ENCODE measurements at places on chromosomes 11 and 22.

DNA sequence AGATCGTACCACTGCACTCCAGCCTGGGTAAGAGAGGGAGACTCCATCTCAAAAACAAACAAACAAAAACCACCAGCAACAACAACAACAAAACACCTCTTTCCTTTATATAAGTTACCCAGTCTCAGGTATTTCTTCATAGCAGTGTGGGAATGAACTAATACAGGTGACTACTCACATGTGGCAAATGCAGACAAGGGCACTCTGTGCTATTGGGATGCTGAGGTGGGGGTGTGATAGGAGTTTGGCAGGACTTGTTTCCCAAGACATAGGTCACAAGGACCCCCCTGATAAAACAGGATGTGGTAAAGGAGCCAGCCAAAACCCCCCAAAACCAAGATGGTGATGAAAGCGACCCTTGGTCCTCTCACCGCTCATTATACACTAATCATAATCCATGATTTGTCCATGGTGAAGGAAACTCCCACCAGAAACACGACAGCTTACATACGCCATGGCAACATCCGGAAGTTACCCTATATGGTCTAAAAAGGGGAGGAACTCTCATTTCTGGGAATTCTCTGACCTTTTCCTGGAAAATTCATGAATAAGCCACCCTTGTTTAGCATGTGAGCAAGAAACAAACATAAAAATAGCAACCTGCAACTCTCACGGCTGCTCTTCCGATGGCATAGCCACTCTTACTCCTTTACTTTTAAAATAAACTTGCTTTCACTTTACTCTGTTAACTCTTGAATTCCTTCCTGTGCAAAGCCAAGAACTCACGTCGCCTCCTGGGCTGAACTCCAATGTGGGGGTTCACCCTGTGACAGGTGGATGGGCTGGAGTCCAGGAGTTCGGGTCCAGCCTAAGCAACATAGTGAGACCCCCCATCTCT is 18.8 kb upstream of the INCENP start:
- peak; percentile 22 for DNase-seq

DNA sequence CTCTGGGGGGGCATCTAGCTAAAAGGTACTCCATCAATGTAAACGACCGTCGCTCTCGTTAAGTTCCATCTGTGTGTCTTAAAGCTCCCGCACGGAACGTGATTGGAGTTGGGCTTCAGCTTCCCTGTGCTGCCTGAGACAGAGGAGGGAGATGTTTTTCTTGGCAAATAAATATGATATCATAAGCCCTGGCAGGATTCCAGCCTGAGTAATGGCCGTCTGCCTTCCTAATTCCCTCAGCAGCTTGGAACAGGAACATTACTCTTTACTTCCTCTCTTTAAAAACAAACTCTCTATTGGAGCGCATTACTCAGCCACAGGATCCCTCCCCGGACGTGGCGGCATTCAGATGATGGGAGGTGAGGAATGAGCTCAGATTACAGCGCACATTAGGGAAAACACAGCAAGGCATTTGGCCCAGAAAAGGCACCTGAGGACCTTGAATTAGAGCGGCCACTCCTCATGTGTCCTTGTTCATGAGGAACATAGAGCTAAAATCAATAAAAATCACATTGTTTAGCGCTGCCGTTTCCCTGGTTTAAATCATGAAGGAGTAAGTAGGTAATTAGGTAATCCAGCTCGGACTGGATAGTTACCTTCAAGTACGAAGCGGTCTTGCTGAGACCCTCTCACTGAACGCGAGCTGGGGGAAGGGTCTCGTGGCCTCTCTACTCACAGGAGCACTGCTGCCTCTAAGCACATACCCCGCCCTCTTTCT is 230.4 kb downstream of the ST3GAL4 start:
- peak; percentile 7 for DNase-seq

- peak; percentile 30 for DNase-seq
Observed at GRCh38 chr11:13745165-13745564, 76.7 kb downstream of the FAR1 start.

DNA sequence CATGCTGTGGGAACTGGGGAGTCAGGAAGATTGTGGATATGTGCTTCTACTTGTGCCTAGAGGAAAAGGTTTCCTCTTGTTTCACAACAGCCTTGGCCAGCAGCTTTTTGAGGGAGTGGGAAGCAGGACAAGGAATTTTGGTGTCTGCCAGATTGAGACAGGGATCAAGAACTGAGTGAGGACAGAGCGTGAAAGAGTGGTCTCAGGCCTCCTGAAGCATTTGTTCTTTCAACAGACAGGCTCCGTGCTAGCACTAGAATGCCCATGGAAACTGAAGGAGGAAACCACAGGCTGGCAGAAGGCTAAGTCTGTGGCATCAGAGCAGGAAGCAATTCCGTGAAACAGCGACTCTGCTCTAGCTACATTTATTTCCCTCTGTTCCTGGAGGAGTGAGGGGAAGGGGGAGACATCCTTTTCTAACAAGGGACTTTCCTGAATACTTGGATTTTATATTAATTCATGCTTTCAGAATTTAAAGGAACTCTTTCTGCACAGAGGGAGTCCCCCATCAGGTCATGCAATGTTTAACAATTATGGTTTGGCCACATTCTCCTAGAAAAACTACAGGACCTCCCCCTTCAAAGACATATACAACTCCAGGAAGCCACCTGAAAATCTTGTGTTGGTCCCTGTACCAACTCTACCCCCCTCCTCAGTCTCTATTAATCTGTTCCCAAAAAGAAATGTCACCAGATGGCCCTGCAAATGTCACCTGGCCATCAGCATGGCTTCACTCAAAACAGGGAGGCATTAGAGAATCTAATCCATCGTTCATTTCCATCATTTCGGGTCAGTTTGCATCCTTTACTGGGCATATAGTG is 96.1 kb downstream of the SYT9 start:
- DNase-seq: no peak

GRCh38 chr11:8235925-8236324 is 27.8 kb downstream of the LMO1 start:
- DNase-seq: no peak

- no peak for DNase-seq
Observed at GRCh38 chr11:31655483-31655882, 145.9 kb downstream of the ELP4 start.

GRCh38 chr22:23137905-23138561 is 3.8 kb downstream of the RSPH14 start:
- peak; percentile 79 for DNase-seq

DNA sequence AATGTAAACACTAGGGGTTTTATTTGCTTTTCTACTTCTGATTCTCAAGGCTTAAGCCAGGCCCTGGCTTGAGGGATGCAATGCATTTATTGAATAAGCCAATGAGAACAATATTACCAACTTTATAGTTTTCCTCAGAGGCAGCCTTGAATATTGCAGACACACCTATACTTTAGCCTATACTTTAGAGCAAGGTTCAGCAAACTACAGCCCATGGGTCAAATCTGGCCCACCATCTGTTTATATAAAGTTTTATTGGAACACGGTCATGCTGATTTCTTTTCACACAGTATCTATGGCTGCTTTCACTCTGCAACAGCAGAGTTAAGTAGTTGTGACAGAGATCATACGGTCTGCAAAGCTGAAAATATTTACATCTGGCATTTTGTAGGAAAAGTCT is 50.3 kb upstream of the E2F8 start:
- DNase-seq: no peak

DNA sequence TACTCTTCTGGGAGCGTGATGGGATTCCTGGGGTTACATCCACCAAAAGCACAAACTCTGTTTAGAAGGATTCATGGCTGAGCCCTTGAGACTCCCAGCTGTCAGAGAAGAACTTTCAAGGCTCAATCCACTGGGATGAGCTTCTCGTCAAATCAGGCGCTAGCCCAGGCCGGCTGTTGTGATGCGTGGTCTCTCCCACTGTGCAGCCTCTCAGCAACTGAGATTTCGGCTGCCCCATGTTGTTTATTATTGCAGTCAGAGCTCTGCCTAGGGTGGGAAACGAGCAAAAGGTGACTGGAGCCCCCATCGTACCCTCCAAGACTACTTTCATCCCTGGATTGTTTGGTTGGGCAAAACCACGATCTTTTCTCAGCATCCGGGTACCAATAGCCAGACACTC is 251.6 kb downstream of the ETS1 start:
- no peak for DNase-seq

DNA sequence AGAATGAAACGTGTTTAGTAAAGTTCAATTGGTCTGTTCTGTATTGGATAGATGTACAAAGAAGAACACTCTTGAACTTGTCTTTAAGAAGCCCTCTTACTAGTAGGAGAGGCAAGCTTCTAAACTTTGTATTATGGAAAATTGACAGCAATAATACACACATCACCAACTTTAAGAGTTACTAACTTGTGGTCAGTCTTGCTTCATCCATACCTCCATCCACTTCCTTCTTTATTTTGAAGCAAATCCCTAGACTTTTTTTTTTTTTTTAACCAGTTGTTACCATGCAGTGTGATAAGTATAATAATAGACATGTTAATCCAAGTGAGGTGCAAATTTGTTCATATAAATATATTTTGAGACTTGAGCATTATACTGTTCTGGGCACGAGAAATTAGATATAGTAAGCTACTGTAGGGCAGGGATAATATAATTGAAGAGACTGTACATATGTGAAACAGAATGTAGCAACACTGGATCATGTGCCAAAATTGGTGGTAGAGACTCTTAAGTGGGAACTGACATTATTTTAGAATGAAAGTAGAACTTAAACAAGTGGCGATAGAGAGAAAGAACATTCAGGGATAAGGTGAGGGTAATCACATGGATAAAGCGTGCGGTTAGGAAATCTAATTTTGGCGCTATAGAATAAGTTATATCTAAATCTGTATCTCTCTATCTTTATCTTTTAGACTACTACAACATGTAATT is 6.5 kb downstream of the FAR1 start:
- peak; percentile 51 for DNase-seq

DNA sequence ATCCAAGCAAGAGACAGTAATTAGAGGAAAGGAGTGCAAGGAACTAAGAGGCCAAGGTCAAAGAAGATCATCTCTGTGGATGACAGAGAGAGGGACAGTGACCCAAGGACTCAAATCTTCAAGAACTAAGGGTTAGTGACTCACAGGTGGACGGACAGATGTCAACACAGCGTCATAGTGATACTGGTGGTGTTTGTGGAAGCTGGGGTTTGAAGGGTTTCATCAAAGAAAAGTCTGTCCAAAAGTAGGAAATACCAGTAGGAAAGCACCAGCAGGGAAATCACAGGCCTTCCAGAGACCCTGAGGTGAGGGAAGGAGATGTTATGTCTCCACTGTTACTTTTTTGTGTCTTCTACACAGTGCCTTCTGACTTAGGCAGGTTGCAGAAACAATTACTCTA is 32.2 kb downstream of the IL10RA start:
- DNase-seq: no peak

GRCh38 chr22:40345271-40345670 is 1.0 kb upstream of the ADSL start:
- DNase-seq: no peak

GRCh38 chr22:43300891-43301676 is 42.1 kb downstream of the SCUBE1 start:
- no peak for DNase-seq

DNA sequence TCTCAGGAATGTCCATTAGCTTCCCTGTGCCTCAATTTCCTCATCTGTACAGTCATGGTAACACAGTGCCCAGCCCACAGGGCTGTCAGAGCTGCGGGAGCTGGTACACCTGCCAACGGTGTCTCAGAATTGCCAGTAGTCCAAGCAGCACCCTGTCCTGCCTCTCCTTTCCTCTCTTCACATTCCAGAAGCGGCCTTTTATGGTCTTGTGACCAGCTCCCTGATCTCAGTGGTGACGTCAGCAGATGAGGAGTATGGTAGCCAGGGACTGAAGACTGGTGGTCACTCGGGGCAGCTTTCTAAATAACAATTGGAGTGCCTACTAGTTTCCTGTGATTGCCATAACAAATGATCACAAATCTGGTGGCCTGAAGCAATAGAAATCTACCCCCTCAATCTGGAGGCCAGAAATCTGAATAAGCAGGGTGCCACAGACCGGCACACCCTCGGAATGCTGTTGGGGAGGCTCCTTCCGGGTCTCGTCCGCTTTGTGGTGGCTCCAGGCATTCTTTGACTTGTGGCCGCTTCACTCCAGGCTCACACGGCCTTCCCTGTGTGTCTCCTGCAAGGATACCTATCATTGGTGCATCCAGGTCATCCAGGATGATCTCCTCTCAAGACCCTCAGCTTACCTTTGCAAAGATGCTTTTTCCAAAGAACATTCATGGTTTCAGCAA is 2.1 kb downstream of the FADD start:
- DNase-seq: no peak

GRCh38 chr11:12693479-12694182 is 19.4 kb downstream of the TEAD1 start:
- peak; percentile 64 for DNase-seq

DNA sequence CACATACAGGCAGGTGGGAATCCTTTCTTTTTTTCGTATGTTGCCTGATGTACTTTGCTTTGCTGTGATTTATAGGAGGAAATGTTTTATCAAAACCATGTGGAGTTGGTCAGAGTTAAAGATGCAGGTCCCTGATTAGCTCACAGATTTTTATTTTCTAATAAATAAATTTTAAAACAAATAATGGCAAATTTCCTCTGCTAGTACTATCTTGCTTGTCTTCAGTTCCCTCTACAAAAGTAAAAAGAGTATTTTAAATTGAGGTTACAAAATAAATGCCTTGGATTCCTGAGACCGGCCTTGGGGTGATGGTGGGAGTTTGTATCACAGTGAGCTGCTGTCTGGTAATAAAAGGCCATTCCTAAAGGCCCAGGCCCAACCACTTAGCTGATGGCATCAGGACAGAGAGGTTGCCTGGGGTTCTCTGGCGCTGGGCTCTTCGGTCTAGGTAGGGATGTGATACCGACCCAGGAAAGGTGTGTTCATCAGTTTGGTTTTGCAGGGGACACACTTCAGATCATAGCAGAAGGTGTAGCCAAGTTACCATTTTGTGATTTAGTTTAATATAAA is 129.0 kb downstream of the TBC1D22A start:
- DNase-seq: no peak

DNA sequence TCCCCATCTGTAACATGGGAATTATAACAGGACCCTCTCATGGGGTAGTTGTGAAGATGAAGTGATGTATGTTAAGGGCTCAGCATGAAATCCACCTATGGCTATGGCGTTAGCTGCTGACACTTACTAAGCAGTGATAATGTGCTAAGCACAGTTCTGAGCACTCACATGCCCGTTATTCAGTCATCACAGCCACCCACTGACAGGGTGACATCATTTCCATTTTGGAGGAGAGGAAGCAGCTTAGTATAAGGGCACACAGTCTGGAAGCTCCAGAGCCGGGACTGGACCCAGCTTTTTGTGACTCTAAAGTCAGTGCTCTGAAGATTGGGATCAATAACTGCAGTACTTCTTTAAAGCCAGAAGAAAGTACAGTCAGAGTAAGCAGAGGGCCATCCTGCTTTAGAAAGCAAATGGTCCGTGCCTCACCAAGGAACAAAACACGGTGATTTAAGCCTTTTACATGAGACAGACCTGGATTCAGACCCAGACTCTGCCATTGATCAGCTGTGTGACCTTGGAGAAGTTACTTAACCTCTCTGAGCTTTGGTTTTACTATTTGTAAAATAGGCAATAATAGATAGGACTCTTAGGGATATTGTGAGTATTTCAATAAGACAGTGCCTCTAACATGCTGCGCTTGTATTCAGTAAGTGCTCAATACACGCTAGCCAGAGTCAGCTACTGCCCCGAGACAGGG is 61.5 kb downstream of the SGSM1 start:
- DNase-seq: no peak

Data from pons (tissue), 1 donor.